ENCODE measurements at places on chromosomes 11 and 22.
A peak's percentile ranks its signal among the peaks of the same experiment; 100 is the strongest.

DNA sequence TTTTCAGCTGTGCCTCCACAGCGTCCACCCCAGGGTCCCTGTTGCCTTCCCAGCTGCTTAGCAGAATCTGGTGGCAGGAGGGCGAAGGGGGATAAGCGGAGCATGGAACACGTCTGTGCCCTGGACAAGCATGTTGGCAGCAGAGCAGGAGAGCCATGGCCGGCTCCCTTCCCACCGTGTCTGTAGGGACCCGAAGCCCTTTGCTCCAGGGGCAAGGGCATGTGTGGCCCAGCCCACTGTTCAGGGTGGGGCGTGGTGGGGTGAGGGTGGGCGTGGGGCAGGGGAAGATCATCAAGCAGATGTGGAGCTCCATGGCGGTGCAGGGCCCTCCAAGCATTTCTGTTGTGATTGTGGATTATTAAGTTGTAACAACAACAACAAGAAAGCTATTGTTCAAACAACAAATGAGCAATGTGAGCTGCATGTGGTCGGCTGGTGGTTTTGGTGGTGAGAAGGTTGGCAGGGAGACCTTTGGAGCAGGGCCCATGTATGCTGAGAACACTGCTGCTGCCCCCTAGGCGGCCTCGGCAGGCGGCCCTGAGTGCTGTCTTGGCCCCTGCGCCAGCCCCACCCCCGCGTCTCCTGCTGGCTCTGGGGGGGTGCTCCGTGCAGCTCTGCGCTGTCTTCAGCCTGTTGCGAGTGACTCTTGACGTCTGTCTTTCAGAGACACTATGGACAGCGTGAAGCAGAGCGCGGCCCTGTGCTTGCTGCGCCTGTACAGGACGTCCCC, 50.9 kb downstream of the AP2A2 start:
- peak; percentile 44 for DNase-seq

DNA sequence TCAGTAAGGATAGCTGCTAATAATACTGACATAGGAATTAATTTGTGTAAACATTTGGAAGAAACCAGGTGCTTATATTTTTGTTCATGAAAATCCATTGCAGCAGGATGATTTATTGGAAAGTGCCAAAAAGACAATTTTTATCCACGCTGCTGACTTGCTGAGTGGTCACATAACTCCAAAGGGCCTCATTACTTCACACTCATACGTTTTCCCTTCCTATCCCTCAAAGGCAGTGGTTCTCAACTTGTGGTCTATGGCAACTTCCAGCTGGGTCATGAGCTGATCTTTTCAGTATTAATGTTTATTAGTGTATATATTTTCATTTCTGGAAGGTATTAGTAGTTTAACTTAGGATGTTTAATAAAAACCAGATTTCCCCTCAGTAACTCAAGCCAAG, 178.1 kb downstream of the UVRAG start:
- DNase-seq = no peak

DNA sequence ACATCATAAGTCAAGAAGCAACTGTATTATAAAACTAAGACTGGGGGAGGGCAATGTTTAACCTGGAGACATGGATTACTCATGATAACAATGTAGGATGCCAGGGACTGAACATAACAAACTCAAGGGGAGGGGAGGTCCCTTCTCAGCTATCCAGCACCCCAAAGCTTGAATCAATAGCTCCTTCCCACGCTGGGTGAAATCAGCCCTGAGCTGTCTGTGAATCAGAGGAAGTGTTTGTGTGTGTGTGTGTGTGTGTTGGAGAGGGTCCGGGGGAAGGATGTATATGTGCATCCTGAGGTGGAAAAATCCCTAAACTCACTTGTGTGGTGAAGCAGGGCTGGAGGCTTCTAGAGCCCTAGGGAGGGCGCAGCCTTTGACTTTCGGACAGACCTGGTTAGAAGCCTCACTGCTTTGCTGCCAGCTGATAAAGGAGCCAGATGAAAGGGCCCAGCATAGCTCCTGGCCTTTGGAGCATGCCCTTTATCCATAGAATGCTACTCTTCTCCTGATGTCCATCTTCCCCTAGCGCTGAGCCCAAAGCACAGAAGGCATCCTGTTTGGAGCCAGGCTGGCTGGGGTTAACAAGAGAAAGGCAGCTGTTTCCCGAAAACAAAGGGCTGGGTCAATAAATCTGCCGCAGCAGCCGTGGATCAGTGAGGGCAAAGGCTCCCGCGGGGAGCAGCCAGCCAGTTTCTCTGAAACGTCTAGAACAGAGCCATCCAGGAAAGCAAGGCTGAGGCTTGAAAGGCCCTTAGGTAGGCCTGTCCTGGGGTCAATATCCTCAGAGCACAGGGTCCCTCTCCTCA, 35.8 kb downstream of the TNKS1BP1 start:
- no peak for DNase-seq

DNA sequence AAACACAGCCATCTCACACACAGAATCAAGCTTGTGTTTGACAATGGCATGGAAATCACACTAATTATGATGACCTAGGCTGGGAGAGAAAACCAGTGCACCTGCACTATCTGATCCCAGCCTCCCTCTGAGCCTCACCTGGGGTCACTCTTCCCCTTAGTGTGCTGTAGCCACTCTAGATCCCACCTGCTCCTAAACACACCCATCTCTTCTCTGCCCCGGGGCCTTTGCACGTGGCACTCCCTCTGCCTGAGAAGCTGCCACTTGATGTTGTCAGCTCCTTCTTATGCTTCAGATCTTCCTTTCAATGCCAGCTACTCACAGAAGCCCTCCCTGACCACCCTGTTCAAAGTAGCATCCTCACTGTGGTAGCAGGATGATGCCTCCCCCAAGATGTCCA, 42.9 kb upstream of the NFAM1 start:
- no peak for DNase-seq

GRCh38 chr11:108226036-108226435, 3.2 kb downstream of the ATM start:
- peak; percentile 44 for DNase-seq

All from activated CD8-positive, alpha-beta T cell treated with anti-CD3 and anti-CD28 coated beads, Interleukin-2, amount 10 ng/mL, durations not matched to agents 7 days and 5 days (primary cell).